RPMI7951 (cell line): ENCODE measurements at places on chromosomes 12 and 14. TPM values are rescaled to one million over a fixed set of nuclear protein-coding genes. Genes with fewer than 3 reads are reported as not detected.

EGLN3 gene
- 3.2 and 4.4 TPM in 2 replicates for total RNA-seq

TAS2R8 gene
- total RNA-seq, result 0.20 TPM in 1 of 2 replicates, not detected in the other

GRCh38 chr12:52434760-52435530 is 774 bp upstream of the KRT75 start:
- DNase-seq, result no peak

DNA sequence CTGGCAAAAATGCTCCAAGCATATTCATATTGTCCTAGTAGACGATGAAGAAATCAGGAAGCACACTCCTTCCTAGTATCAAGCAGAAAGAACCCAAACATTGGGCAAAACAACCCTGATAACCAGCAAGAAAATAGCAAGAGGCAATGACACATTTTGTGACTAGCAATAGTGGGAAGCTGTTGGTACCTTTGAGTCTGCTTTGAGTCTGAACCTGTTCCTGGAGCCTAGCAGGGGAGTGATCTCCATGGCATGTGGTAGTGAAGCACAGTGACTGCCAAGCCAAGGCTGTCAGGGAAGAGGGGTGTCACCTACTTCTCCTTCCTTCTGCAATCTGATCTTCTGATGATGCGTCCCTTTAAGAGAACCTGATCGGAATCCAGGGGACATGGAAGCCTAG is 533.9 kb downstream of the VRK1 start:
- no peak for DNase-seq

- no peak for DNase-seq
These were observed 1295.7 kb upstream of the FLRT2 start for GRCh38 chr14:84234281-84234680.

P2RX7 gene
- total RNA-seq, result 4.8 and 5.0 TPM in 2 replicates

SMIM41 gene
- total RNA-seq, result not detected in 2 replicates

DNA sequence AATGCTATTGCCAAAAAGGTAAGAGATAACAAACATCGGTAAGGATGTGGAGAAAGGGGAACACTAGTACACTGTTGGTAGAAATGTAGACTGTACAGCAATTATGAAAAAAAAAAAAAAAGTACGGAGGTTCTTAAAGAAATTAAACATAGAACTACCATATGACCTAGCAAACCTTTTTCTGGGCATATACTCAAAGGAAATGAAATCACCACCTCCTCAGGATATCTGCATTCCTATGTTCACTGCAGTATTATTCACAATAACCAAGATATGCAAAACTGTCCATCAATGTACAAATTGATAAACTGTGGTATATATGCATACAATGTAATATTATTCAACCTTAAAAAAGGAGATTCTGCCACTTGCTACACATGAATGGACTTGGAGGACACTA is 60.7 kb downstream of the INSM2 start:
- DNase-seq, result no peak

CRIP1 gene
- 0.12 TPM in 1 of 2 replicates, not detected in the other for total RNA-seq

TMEM119 gene
- total RNA-seq, result 173 and 232 TPM in 2 replicates

GRCh38 chr12:10227648-10228047 is 15.0 kb downstream of the GABARAPL1 start:
- DNase-seq, result no peak

GRCh38 chr14:56796259-56796658 is 14.0 kb downstream of the OTX2 start:
- DNase-seq, result no peak

- DNase-seq, result no peak
These were observed 126.6 kb downstream of the ZFP36L1 start for GRCh38 chr14:68666236-68666635.

PLD4 gene
- not detected in 2 replicates for total RNA-seq

DNA sequence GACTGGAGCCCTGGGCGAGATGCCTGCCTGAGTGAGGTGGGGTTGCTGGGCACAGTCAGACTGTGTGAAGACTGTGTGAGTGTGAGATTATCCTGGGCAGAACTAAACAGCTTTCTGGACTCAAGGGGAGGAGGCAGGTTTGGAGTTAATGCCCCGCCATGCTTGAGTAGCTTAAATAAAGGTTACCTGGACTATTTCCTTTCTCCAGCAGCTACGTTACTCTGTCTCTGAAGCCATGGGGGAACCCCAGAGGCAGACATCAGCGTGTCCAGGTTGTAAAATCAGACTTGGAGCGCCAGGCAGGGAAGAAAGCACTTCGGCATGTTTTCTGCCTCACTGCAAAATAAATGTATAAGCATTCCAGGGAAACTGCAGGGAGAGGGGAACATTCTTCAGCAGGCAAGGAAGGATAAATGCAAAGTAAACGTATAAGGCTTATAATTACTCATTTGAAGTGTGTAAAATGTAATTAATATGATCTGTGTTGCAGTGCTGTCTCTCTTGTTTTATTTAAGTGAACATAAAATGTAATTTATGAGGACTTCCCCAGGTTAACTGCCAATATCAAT is 129.7 kb downstream of the CHST11 start:
- DNase-seq, result no peak

- DNase-seq, result no peak
These were observed 50.2 kb upstream of the SMCO2 start for GRCh38 chr12:27396216-27396815.

DNA sequence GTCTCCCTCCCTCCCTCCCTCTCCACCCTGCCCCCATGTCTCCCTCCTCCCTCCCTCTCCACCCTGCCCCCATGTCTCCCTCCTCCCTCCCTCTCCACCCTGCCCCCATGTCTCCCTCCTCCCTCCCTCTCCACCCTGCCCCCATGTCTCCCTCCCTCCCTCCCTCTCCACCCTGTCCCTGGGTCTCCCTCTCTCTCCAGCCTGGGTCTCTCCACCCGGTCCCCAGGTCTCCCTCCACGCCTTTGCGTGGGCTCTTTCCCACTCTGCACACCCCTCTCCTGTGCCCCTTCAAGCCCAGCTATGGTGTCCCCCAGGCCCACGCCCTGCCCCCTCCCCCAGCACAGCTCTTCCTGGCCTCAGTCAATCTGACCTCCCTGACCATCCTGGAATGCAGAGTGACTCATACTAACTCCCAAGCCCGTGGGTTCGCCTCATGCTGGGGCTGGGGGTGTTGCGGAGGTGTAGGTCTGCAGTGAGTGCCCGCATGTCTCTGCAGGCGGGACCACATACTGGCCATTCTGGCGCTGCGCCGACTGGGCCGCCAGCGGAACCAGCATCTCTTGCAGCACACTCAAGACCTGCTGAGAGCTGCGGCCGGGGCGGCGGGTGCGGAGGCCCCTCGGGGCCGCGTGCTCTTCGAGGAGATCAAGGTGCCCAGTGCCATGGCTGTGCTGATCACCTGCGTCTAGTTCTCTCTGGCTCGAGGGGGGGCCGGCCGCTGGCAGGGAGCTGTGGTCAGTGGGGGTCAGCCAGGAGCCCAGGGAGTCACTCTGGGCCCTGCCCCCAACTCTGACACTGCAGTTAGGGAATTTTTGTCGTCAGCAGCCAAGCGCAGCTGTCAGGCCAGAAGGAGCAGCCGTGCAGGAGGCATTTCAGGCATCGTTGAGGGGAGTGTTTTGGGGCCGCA is 13.5 kb upstream of the TNFAIP2 start:
- peak; percentile 88 for DNase-seq

- DNase-seq, result peak; percentile 1
These were observed 59.7 kb downstream of the SCFD1 start for GRCh38 chr14:30681752-30682355.

GRCh38 chr14:102591372-102591943 is 991 bp upstream of the RCOR1 start:
- no peak for DNase-seq

DNA sequence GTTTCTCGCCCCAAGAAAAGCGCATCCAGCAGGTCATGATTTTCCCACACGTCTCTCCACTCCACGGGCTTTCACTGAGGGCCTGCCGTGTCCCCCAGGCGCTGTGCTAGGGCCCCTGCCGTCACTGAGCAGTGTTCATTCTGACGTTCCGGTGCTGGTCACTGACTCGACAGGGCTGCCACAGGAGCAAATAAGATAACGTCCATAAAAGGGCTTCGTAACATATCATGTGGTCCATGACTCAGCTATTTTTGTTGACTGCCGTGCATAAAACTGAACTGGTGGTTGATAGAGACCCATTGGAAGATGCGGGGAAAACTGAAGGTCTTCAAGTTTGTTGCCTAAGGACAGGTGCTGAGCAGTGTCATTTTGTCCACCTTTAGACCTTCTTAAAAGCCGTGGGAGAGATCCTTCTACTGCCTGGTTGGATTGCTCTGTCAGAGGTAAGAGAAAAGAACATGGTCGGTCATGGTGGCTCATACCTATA is 46.3 kb downstream of the ADGRD1 start:
- DNase-seq, result no peak

GRCh38 chr12:94788298-94788697 is 137.9 kb upstream of the TMCC3 start:
- no peak for DNase-seq

- no peak for DNase-seq
These were observed 907.0 kb downstream of the BCL11B start for GRCh38 chr14:98364961-98365360.

TMEM253 gene
- total RNA-seq, result not detected in 2 replicates

GRCh38 chr12:132259872-132260695 is 69.3 kb downstream of the GALNT9 start:
- DNase-seq, result no peak

AICDA gene
- not detected in 2 replicates for total RNA-seq

- DNase-seq, result no peak
These were observed 344 bp downstream of the LPAR5 start for GRCh38 chr12:6635375-6635855.

- peak; percentile 46 for DNase-seq
These were observed 147.6 kb downstream of the PAH start for GRCh38 chr12:102769323-102769916.

GRCh38 chr14:99128185-99128584 is 143.8 kb downstream of the BCL11B start:
- DNase-seq, result no peak

RNASE3 gene
- total RNA-seq, result not detected in 2 replicates

GRCh38 chr12:127400221-127400620 is 866.7 kb upstream of the TMEM132C start:
- DNase-seq, result peak; percentile 47

KANSL2 gene
- total RNA-seq, result 51.3 and 63.3 TPM in 2 replicates

DNA sequence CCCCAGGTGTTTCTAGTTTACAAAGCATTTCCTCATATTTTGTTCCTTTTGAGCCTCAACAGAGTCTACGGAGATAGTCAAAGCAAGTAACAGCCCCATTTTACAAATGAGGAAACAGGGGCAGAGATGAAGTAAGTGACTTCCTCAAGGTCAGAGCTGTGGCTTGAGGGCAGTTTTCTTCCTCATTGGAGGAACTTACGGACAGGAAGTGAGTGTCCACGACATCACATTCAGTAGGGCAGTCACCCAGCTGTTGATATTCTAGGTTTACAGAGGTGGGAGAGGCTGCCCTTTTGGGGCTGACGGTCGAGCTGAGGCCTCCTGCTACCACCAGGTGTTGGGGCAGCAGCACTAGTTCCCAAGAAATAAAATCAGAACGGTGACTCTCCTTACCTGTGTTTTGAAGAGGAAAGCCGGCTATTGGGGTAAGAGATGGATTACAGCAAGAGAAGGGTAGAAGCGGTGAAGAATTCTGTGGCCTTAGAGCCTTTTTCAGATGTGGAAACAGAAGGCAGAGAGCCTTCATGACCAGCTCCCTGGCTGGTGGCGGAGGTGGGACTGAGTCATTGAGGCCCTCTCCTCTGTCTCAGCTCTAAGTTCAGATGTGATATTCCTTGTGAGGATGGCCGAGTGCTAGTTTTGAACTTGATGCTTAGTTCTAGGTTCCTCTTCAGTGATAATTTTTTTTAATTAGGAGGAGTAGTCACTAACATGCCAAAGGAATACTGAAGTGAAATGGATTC is 41.7 kb downstream of the SUSD6 start:
- no peak for DNase-seq

DNA sequence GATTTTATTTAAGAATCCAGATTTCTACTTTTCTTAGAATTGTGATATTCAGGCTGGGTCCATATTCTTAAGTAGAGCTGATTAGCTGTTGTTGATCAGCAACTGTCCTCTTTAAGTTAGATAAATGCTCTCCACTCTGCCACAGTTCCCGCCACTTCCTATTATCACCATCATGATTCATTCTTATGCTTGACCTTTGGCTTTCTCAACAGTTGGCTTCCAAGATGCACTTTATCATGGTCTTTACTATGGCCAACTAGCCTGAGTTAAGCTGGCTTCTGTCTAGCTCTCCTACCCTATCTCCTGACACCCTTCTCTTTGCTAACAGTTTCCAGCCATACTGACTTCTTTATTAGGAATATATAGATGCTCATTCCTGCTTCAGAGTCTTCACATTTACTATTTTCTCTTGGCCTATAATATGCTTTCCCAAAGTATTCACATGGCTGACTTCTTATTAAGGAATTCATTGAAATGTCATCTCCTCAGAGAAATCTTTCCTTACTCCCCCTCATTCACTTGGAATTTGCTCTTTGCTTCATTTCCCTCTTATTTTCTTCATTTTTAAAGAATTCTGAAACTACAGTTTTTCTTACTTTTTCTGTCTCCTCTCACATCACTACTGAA is 149.0 kb upstream of the IGF1 start:
- peak; percentile 18 for DNase-seq

PTPRQ gene
- total RNA-seq, result under 0.01 TPM in 2 replicates

- no peak for DNase-seq
These were observed 122.9 kb upstream of the RAP1B start for GRCh38 chr12:68487721-68488309.

DNA sequence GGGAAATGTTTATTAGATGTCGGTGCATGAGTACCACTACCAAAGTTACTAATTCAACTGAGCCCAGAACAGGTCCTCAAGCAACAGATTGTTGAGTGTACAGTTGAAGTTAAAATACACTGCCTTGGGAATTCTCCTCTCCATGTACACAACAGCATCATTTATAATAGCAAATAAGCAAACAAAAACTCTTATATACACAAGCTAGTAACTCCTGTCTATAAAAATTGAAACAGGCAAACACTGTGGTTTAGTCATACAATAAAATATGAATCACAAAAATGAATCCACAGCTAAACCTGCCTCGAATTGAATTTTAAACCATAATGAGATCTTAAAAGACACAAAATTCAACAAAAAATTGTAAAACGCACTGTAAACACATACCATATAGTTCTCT is 681.1 kb downstream of the C12orf50 start:
- no peak for DNase-seq

SART3 gene
- 32.5 and 37.6 TPM in 2 replicates for total RNA-seq

- peak; percentile 6 for DNase-seq
These were observed 13.3 kb downstream of the RAP1B start for GRCh38 chr12:68623984-68624383.

- DNase-seq, result no peak
These were observed 129.3 kb downstream of the HMGA2 start for GRCh38 chr12:65953631-65954030.

CERS5 gene
- 10.2 and 10.9 TPM in 2 replicates for total RNA-seq
